ENCODE measurements at places on chromosomes 5 and 9.

GRCh38 chr9:128065907-128066712 is 1.0 kb downstream of the NAIF1 start:
- no peak for DNase-seq

- DNase-seq: no peak
Measured at GRCh38 chr9:34413231-34413852, 36.6 kb upstream of the MYORG start.

GRCh38 chr9:91954841-91955471 is 4.9 kb upstream of the ROR2 start:
- DNase-seq: no peak

DNA sequence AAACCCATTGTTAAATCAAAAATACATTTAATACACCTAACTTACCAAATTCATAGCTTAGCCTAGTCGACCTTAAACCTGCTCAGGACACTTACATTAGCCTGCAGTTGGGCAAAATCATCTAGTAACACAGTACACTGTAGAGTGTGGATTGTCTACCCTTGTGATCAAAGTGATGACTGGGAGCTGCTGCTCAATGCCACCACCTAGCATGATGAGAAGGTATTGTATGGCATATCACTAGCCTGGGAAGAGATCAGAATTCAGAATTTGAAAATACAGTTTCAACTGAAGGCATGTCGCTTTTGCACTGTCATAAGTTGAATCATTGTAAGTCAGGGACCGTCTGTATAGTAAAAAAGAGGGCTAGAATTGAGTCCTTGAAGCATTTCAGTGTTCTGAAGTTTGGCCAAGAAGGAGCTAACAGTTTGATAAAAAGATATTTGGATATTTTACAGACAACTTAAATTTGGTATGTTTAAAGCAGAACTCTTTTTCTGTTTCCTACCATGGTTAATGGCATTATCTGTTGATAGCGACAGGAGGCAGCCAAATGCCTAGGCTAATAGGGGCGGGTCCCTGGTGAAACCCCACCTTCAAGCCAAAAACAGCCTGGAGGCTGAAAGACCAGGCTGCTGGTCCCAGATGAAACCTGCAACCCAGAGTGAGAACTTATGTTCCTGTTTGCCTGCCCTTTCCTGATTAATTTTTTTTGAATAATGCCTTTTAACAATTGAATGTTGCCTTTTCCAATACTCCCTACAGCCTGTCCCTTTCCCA is 23.0 kb downstream of the SMIM15 start:
- DNase-seq: no peak

DNA sequence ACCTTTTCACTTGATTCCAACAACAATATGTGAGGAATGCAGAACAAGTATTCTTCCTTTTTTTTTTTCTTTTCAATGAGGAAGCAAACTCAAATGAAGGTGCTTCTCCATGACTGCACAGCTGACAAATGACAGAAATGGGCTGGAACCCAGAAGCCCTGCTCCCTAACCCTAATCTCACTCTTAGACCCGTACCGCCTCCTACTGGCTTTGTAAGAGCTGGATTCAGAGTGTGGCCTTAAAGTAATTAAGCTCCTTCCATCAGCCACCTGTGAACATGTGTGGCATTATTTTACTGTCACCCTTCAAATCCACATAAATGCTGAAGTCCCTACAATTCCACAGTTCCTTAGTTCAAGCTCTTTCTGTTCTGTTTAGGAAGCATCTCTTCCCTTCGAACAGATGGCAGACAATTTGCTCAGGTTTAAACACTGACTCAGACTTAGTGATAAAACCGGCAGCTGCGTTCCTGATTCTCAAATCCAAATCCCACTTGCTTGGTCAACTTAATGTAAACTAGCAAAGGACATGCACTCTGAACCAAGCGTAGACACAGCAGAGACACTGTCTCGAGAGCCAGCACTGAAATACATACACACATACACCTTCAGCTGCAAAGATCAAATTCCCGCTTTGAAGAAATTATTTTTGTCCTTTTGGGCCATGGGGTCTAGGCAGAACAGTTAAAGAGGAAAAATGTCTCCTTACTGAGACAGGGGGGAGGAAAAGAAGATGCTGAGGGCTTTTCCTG is 316.7 kb upstream of the TLE4 start:
- no peak for DNase-seq

GRCh38 chr9:89311346-89312221 is 589 bp downstream of the CKS2 start:
- DNase-seq: no peak

- no peak for DNase-seq
Measured at GRCh38 chr5:131994533-131995226, 16.8 kb downstream of the ACSL6 start.

GRCh38 chr5:80189201-80189600 is 66.6 kb downstream of the SERINC5 start:
- DNase-seq: no peak

GRCh38 chr5:112228667-112229066 is 190.4 kb downstream of the EPB41L4A start:
- no peak for DNase-seq

DNA sequence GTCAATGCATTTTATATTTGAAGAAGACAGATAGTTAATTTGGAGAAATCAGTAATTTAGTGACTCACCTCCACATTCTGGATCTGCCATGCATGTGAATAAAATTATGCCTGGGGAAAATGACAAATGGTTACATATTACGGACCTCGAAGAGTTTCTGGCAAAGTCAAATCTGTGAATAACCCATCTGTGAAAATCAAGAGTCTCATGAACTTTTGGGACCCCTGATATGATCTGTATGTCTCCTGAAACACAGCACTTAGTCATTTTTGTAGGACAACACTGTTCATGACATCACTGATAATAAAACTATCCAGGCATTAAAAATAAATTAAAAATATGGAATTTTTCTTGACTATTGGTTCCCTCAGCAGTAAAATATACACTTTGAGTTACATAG is 584.5 kb downstream of the TLE4 start:
- DNase-seq: no peak

DNA sequence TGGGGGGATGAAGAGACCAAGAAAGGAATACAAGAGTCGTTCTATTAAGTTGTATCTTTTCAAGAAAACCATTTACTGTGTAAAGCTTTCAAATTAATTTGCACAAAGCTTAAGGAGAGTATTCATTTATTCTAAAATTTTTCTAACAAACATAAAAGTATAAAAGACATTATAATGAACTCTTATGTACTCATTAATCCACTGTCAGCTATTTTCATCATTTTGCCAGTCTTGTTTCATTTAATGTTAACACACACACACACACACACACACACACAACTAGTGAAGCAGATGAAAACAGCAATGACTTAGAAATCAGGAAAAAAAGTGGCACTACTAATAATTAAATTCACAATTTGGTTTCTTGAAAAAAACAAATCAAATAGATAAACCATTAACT is 176.7 kb downstream of the TLE1 start:
- no peak for DNase-seq

- DNase-seq: no peak
Measured at GRCh38 chr5:86332851-86333250, 284.9 kb upstream of the COX7C start.

DNA sequence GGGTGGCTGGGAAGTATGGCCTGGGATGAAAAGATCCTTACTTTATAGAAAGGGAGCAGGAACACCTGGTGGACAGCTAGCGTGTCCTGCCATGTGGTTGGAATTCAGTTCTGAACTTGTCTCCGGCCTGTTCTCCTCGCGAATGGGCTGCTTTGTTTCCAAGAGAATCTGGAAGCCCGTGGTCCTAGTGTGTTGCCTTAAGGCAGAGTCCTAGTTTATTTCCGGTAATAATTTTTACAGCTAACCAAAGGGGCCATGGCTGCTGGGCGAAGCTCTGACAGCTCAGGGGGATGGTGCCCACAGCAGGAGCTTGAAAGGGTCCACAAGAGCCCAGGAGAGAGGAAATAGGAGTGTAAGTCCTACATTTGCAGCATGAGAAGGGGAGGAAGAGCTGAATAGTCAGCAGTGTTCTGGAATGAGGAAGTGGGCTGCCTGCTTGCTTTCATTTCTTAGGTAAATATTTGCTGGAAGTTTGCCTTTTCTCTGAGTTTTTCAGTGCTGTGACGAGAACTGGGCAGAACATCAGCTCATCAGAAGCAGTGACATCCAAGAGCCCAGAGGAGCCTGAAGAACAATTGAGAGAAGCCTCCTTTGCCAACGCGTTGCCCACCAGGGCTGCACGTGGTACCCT is 13.1 kb upstream of the IGFBPL1 start:
- DNase-seq: no peak

- DNase-seq: no peak
Measured at GRCh38 chr9:110029956-110030480, 177.9 kb downstream of the C9orf152 start.

DNA sequence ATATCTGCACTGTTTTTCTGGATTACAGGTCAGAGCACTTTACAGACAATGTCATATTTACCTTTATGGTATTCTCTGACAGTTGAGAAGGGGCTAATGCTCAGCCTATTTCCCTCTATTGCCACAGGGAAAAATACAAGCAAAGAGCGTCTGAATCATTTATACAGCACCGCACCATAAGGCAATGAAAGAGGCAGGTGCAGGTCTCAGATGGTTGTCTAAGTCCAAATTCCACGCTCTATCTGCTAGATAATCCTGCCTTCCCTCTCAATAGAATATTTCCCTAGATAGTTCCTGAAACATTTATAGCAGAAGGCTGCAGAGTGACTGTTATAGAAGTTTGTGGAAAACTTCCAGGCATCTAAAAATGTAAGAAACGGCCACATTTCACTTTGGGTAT is 446.1 kb upstream of the CDH6 start:
- no peak for DNase-seq

- no peak for DNase-seq
Measured at GRCh38 chr5:1476967-1477310, 31.7 kb upstream of the SLC6A3 start.

DNA sequence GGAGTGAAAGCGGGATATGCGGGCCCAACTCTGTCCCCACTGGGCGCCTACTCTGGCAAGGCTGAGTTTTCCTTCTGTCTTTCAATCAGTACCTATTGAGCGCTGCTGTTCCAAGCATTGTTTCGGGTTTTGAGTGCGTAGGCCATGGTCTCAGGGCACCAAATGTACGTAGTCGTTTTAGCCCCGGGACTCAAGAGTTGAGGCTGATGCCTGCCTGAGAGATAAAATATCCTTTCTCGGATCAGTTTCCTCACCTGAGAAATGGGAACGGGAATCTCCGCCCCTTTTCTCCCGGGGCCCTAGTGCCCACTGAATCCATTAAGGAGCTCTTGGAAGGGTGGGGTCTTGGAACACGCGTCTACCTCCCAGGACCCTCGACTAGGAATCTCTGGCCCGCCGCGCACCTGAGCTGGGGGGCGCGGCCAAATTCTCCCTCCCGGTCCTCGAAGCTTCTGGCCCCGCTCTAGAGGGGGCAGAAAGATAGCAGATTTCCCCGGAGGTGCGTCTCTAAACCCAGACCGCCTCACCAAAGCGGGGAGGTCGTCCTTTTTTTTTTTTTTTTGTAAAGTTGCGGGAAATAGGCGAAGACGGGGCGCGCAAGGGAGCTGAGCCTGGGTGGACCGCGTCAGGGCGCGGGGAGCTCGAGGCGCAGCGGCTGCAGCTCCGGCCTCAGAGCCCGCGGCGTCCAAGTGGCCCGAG is 494 bp upstream of the CXXC5 start:
- no peak for DNase-seq

DNA sequence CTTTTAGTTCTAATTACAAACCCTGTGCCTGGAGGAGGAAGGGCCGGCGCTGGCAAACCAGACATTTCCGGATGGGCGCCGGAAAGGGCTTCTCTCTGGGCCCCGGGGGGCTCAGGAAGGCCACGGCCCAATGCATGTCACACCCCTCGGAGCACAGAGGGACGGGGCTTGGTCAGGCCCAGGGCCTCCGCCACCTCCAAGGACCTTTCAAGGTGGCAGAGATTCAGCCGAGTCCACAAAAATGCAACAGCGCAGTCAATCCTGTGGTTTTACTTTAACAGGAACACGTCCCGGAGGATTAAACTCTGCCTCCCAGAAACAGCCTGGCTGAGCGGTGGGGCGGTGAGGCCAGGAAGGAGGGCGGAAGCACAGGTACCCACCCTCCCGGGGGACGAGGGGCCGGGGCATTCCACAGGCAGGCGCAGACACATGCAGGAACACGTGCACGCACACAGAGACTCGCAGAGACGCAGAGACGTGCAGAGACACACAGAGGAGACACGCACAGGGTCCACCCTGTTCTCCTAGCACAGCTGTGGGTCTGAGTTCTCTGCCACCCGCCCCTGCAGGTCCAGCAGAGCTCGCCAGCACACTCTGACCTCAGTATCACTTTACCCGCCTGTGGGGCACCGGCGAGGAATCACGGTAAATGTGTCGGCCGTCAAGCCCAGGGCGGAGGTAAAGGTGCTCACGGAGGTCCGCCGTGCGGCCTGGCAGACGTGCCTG is 23.0 kb downstream of the SLC9A3 start:
- DNase-seq: no peak

DNA sequence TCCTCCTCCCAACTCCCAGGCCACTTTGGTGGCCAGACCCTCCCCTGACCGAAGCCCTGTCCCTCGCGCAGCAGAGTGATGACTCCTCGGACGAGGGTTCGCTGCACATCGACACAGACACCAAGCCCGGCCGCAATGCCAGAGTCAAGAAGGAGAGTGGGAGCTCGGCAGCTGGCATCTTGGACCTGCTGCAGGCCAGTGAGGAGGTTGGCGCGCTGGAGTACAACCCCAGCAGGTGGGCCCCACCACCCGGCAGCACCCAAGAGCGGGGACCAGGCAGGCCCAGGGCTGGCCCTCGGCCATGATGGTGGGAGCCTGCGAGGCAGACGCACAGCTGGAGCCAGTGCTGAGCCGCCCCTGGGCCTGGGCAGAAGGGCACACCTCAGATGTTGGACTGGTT is 90.6 kb downstream of the PHF2 start:
- no peak for DNase-seq

DNA sequence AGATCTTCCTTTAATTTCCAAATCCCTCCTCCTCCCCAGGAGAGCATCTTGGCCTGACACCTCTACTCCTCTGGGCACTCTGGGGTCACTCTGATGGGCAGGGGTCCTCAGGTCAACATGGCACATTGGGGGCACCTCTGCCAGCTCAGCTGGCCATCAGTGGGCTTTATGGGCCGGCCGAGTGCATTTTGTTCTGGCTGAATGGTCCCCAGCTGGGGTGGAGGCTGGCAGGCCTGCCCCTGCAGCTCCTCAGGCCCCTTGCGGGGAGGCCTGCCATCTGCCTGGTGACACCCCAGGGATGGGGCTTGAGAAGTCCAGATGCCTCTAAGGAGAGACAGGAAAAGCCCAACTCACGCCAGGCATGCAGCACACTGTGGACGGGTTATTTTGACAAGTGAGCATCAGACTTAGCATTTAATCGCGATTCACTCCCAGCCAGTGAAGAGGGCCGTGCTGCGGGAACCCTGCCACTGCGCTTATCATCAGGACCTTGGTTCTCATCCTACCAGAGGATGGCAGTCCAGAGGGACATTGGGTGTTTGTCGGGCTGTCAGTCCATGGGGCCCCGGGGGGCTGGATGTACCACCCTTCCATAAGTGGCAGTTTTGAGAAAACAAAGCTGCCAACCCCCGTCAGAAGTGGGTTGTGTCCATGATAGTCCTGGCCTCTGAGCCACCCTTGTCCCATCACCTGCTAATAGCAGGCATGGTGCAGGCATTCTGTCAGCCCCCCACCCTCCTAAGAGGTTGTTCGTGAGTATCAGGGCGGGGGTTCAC is 21.7 kb downstream of the PHF2 start:
- DNase-seq: no peak

GRCh38 chr5:59449905-59450644 is 443.5 kb downstream of the PDE4D start:
- no peak for DNase-seq
